ENCODE measurements at places on chromosomes 1 and 21. TPM values are rescaled to one million over a fixed set of nuclear protein-coding genes. Genes with fewer than 3 reads are reported as not detected.

DNA sequence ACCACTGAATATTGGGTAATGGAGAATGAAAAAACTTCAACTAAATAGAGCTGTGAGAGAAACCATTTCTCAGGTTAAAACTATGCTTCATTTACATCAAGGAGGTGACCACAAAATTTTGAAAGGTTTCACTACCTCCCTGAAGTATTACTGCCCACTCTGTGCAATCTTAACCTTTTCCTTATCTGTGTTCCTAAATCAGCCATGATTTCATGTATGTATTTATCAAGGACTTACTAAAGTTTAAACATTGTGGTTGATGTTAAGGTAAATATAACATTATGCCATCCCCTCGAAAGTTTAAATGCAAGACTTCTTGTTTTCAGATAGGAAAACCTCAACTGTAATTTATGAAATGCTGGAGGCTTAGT is 84.4 kb downstream of the CLEC20A start:
- DNase-seq: no peak

GRCh38 chr1:11595285-11595684 is 58.9 kb downstream of the FBXO2 start:
- peak; percentile 48 for DNase-seq

- DNase-seq: no peak
These were observed 789 bp upstream of the GALE start for GRCh38 chr1:23801338-23801748.

GRCh38 chr1:160797861-160798273 is 1.9 kb downstream of the LY9 start:
- DNase-seq: no peak

DNA sequence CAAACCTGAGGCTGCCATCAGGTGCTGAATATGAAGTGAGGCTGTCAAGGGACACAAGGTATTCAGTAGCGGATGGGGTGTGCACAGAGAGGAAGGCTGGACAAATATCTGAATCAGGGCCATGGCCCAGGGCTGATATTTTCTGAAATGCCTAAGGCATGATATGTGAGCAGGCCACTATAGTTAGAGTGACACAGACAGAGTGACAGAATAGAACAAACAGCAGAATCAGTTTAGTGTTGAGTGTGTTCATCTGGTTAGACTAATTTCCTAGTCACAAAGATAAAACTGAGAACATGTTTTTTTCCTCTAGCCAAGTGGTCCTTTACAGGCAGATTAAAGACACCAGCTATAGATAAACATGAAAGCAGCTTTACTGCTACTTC is 3.9 kb downstream of the OVAAL start:
- no peak for DNase-seq

DNA sequence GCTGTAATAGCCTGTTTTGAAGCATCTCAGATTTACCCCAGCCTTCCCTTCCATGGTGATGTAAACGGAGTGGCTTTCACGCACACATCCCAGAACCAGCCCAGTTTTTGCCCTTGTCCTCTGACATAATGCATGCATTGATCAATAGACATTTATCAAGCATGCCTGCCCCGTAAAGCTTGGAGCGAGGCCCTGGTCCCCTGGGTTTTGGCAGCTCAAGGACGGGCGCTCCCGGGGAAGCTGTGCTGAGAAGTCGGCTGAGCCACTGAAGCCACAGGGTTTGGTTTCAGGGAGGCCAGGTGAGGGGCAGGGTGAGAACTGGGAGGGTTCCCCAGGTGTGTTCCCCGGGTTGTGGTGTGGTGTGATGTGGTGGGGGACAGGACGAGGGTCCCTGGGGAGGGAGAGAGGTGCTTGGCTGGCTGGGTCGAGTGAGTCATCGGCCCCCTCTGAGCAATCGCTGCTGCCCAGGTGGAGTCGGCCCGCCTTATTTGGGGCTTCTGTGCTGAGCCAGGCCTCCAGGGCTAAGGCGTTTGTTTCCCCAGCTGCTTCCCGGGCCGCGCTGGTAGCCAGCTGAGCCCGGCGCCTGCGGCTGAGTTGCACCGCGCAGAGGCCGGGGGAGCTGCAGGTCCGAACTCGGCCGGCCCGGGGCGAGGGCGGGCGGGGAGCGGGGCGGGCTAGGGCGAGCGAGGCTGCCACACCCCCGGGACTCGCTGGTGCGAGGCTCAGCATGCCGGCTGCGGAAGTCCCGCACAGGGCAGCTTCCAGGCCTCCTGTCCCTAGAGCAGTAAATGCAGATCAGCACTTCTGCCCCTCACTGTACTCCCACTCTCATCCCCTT is 23.6 kb downstream of the ATP2B4 start:
- peak; percentile 63 for DNase-seq

DNA sequence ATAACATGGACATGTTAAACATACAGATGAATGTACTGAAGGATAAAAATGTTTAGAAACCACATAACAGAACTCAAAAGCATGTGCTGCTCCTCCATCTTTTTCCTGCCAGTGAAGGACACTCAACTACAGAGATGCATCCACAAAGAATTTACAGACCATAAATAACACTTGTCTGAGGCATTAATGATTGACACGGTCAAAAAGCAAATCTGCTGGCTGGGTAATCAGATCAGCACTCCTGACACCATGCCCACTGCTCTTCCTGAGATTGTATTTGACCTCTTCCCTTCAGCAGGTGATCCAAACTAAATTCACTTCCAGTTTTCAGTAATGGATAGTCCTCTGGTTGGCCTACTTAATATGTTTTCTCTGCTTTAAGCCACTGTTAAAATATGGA is 6.6 kb downstream of the CREG1 start:
- no peak for DNase-seq

DNA sequence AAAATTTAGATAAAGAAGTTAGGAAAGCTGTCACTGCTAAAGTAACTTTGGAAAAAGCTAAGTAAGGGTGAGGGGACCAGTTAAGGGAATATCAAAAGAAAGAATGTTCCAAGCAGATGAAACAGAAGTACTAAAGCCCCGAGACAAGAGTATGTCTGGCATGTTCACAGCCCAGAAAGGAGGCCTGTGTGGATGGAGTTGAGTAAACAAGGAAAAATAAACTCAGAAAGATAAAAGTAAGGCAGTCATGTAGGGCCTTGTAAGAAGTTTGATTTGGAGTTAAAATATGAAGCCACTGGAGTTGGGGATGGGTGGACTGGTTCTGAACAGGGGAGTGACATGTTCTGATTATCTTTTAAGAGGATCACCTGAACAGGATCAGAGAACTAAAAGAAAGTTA is 177.9 kb downstream of the CDC42BPA start:
- DNase-seq: no peak

GRCh38 chr1:241331328-241332036 is 25.5 kb downstream of the RGS7 start:
- DNase-seq: no peak

Gene LCE2C
- not detected for total RNA-seq

Gene GJA8
- not detected for total RNA-seq

Gene CLCA1
- not detected for total RNA-seq

Gene SPRR2A
- not detected for total RNA-seq

Gene OLFM3
- not detected for total RNA-seq
